ENCODE measurements at places on chromosomes 7 and 10. TPM values are rescaled to one million over a fixed set of nuclear protein-coding genes. Genes with fewer than 3 reads are reported as not detected.

DNA sequence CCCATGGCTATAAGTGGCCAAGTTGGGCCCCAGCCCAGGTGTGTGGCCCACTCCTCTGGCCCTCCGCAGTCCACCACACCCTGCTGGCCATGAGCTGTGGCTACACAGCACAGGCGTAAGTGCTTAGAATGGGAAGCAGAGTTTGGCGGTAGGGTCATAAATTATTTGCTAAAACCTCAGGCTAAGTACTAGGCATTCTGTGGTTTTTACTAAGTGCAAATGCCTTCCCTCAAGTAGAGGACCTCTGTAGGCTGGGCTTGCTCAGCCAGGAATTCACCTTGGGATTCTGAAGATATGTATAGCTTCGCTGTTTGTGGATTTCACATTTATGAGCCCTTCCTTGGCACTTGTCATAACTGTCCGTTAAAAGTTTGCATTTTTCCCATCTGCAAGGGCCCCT is 44.8 kb upstream of the LOXL4 start:
- H3K27me3 ChIP-seq, result no peaks in the 10 kb centered on the region
- peaks cover 13% of the 10 kb centered on the region for H3K4me1 ChIP-seq
- H3K27ac ChIP-seq, result no peak overlapping the region
- no peak overlapping the region for H3K4me3 ChIP-seq
- DNase-seq, result no peak

GRCh38 chr7:154591544-154591943 is 411.4 kb downstream of the PAXIP1 start:
- H3K4me3 ChIP-seq, result no peak overlapping the region
- H3K27me3 ChIP-seq, result no peaks in the 10 kb centered on the region
- no peaks in the 10 kb centered on the region for H3K36me3 ChIP-seq
- DNase-seq, result no peak
- no peaks in the 10 kb centered on the region for H3K4me1 ChIP-seq

DNA sequence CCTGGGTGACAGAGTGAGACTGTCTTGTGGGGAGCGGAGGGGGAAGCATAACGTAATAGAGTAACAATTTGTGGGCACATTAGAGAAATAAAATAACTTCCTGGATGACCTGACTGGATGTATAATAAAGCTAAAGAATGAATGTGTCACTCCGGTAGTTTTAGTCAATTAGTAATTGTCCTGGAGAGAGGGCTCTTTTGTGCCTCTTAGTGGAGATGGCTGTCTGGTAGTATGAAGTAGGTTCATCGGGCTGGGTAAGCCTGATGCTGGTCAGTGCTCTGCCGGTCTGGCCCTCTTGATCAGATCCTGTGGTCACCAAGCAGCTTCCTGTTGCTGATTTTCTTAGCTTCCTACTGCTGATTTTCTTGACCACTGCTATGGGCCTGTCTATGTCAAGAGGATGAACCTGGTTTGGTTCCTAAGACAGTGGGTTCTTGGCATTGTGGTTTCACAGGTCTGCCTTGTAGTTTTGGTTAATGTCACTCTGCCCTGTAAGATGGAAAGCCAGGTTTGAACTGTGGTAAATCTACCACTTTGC is 34.1 kb downstream of the ZRANB1 start:
- H3K27ac ChIP-seq, result no peak overlapping the region
- peaks cover 10% of the 10 kb centered on the region for H3K4me1 ChIP-seq
- no peaks in the 10 kb centered on the region for H3K27me3 ChIP-seq
- no peak overlapping the region for H3K4me3 ChIP-seq
- no peak for DNase-seq

GRCh38 chr7:38541440-38541839 is 89.7 kb downstream of the AMPH start:
- H3K27ac ChIP-seq, result no peak overlapping the region
- no peaks in the 10 kb centered on the region for H3K36me3 ChIP-seq
- no peaks in the 10 kb centered on the region for H3K4me1 ChIP-seq

- H3K27me3 ChIP-seq, result no peaks in the 10 kb centered on the region
- DNase-seq, result no peak
- peaks cover 28% of the 10 kb centered on the region for H3K36me3 ChIP-seq
- H3K27ac ChIP-seq, result no peak overlapping the region
- H3K4me1 ChIP-seq, result no peaks in the 10 kb centered on the region
Measured at GRCh38 chr7:98314469-98314868, 33.0 kb downstream of the BRI3 start.

The SPDYE1 gene
- not detected for total RNA-seq

GRCh38 chr10:58608351-58608750 is 95.7 kb downstream of the BICC1 start:
- H3K27me3 ChIP-seq, result no peaks in the 10 kb centered on the region
- no peaks in the 10 kb centered on the region for H3K4me1 ChIP-seq
- no peak overlapping the region for H3K4me3 ChIP-seq
- no peak overlapping the region for H3K27ac ChIP-seq

DNA sequence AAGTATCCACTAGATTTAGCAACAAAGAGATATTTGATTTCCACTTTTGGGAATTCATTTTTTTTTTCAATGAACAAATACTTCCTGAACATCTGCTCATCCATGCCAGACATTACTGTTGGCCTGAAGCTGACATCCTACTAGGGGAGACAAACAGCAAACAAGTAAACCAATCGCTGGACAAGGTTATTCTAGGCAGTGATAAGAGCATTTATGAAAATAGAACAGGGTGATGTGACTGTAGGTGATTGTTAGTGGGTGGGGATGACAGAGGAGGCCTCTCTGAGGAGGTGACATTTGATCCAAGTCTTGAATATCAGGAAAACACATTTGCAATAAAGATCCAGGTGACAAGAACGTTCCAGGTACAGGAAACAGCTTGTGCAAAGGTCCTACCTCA is 89.1 kb upstream of the FAM180A start:
- H3K27me3 ChIP-seq, result no peaks in the 10 kb centered on the region
- H3K27ac ChIP-seq, result no peak overlapping the region
- H3K4me3 ChIP-seq, result no peak overlapping the region

The GOLGA7B gene
- 0.98 TPM for total RNA-seq

The ANK3 gene
- 91.1 TPM for total RNA-seq

DNA sequence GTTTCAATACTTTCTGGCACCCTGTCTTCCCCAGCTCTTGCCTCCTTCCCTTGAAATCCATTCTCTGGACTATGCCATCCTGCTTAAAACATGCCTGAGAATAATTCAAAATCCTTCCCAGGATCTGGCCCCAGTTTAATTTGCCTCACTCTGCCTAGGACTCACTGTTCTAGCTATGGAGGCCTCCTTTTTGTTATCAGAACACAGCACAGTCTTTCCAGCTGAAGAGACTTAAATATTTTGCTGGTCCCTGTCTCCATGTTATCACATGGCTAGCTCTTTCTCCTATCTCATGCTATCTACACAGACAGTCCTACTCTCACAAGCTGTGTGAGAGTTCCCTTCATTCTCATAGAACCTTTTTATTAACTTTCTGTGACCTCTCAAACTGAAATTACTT is 194.8 kb downstream of the RNLS start:
- no peak for DNase-seq
- H3K4me1 ChIP-seq, result peaks cover 25% of the 10 kb centered on the region
- no peak overlapping the region for H3K27ac ChIP-seq
- H3K36me3 ChIP-seq, result no peaks in the 10 kb centered on the region
- H3K27me3 ChIP-seq, result no peaks in the 10 kb centered on the region

DNA sequence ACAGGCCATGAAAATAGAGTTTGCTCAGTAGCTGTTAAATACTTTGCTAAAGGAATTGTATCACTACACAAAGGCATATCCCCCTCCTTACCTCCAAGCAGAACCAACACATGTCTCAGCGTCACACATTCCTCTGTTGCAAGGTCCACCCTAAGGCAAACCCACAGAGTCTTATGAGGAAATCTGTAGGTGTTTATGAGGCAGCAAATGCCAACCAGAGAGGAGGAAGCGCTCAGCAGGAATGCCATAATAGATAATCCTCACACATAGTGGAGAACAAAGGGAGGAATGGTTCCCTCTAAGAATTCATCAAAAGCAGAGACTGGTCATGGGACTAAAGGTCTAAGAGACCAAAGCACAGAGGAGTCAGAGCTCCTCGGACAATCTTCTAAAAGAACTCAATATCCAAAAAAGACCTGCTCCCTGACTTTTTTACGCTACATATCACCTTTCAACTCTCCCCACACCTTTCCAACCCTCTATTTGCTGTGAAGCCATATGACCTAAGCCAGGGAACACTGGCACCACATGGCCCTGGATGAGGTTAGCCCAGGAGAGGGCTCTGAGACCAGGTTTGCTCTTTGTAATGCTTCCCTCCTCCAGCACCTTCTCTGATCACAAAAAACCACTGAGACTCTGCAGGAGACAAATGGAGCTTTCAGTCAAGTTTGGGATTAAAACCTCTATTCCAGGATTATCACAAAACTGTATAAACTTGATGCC is 7.3 kb downstream of the SLC25A13 start:
- H3K4me3 ChIP-seq, result no peak overlapping the region
- no peaks in the 10 kb centered on the region for H3K27me3 ChIP-seq
- no peak for DNase-seq
- no peak overlapping the region for H3K27ac ChIP-seq
- H3K36me3 ChIP-seq, result no peaks in the 10 kb centered on the region
- H3K4me1 ChIP-seq, result peaks cover 52% of the 10 kb centered on the region

GRCh38 chr10:76945166-76945565 is 692.4 kb downstream of the KCNMA1 start:
- no peak for DNase-seq
- no peaks in the 10 kb centered on the region for H3K4me1 ChIP-seq
- H3K36me3 ChIP-seq, result no peaks in the 10 kb centered on the region

- no peaks in the 10 kb centered on the region for H3K27me3 ChIP-seq
- no peaks in the 10 kb centered on the region for H3K36me3 ChIP-seq
- no peaks in the 10 kb centered on the region for H3K4me1 ChIP-seq
- H3K27ac ChIP-seq, result no peak overlapping the region
- no peak for DNase-seq
Measured at GRCh38 chr10:11795101-11795920, 27.8 kb upstream of the PROSER2 start.

The HTR7 gene
- total RNA-seq, result 0.64 TPM

DNA sequence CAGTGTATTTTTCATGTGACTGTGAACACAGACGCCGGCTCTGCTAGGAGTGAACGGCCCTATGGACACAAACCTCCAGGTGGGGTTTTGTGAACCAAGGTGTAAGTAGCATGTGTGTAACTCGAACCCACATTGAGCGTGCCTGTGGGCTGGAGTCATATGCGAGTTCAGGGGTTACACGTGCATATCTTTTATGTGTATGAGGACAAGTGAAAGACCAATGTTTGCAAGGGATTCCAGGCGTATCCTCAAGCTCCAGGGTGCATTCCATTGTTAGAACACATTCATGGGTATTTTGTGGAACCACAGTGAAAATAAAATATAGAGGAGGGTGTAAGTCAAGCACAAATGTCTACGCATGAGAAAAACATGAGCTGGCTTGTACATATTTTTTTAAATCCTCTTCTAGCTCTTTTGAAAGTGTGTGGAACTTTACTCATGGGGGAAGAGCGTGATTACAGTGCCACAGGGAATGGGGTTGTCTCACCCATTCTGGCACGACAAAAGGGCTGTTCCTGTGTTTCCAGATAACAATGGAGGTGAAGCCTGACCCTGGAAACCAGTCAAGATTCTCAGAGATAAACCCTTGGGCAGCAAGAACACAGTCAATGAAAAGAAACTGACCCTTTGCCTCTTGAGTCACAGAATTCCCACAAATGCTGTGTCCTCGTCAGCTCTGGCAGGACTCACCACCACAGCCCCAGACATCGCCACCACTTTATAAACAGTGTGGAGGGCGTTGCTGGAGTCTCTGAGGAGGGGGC is 37.0 kb upstream of the GOT1 start:
- no peak overlapping the region for H3K4me3 ChIP-seq
- peaks cover 6% of the 10 kb centered on the region for H3K27me3 ChIP-seq
- no peak for DNase-seq
- no peaks in the 10 kb centered on the region for H3K4me1 ChIP-seq

DNA sequence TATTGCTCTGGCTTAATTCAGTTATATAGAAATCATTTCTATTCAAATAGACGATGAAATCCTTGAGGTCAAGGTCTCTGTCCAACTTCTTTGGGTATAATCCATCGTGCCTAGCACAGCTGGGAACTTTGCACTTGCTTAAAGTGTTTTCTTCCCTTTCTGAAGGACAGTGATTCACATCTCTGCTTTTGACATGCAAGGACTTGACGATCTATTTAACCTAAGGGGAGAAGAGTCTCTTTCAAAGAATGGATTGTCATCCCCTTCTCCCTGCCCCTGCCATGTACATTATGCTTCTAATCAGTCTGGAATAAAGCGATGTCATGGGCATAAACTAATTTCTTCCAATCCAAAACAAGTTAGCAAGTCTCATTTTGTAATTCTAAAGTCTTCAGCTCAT is 488.6 kb downstream of the KCNMA1 start:
- no peak overlapping the region for H3K4me3 ChIP-seq
- no peak for DNase-seq
- H3K4me1 ChIP-seq, result no peaks in the 10 kb centered on the region
- no peak overlapping the region for H3K27ac ChIP-seq
- no peaks in the 10 kb centered on the region for H3K36me3 ChIP-seq
- no peaks in the 10 kb centered on the region for H3K27me3 ChIP-seq

DNA sequence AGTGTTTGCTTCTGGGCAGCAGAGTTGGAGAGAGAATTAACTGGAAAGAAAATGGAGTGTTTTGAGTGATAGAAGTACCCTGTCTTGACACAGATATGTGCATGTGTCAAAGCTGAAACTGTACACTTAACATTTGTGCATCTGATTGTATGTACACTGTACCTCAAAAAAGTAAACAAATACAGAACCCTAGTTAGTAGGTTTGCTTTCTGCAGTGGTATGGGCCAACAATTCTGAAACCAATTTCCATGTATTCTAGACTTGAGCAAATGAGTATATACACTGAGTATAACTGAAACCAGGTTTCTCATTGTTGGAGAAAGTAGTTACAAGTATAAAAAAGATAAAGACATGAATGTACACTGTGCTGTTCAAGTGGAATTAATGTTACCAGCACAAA is 52.4 kb downstream of the ELAPOR2 start:
- DNase-seq, result no peak
- peaks cover 12% of the 10 kb centered on the region for H3K4me1 ChIP-seq

DNA sequence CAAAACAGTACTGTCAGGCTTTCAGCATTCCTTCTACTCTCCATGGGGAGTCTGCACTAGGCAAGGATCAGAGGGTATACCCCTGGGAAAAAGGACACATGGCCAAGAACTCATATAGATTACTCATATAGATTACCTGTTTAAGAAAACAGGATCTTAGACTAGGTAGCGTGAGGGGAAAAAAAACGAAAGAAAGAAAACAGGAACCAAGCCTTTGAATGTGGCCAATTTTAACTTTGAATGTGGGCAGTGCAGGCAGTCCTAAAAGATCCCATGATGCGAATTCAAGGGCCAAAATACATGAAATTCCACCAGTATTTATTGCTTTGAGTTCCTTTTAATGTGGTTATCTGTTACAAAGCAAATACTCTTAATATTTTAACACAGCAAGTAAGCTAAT is 108.6 kb upstream of the TAC1 start:
- H3K27me3 ChIP-seq, result no peaks in the 10 kb centered on the region
- no peaks in the 10 kb centered on the region for H3K36me3 ChIP-seq
- H3K27ac ChIP-seq, result no peak overlapping the region
- no peaks in the 10 kb centered on the region for H3K4me1 ChIP-seq
- no peak for DNase-seq
- H3K4me3 ChIP-seq, result no peak overlapping the region

GRCh38 chr7:101942603-101943210 is 125.3 kb downstream of the CUX1 start:
- peak; percentile 52 for DNase-seq
- no peaks in the 10 kb centered on the region for H3K27me3 ChIP-seq
- H3K36me3 ChIP-seq, result no peaks in the 10 kb centered on the region
- no peak overlapping the region for H3K4me3 ChIP-seq

All from upper lobe of right lung (tissue), 1 donor.